Progenitor cell of endocrine pancreas (in vitro differentiated cells): ENCODE measurements at places on chromosomes 2 and 18.
A peak's percentile ranks its signal among the peaks of the same experiment; 100 is the strongest.

DNA sequence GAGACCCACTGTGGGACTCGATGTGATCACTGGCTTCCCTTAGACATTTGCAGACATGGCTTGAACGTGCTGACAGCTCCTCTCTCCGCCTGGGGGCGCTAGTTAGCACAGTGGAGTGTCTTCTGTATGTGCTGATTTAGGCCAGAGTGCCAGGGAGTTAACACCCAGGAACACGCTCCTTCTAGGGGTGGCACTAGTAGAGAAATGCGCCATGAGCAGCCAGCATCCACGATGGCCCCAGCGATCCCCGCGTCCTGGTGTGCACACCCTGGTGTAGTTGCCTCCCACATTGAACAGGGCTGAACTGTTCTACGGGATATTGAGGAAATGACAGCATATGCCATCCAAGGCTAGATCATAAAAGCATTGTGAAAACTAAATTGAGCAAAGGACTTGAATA is 11.4 kb upstream of the NMUR1 start:
- H3K27me3 ChIP-seq: no peaks in the 10 kb centered on the region
- H3K4me3 ChIP-seq: no peak overlapping the region
- peaks cover 16% of the 10 kb centered on the region for H3K4me1 ChIP-seq
- DNase-seq: no peak

DNA sequence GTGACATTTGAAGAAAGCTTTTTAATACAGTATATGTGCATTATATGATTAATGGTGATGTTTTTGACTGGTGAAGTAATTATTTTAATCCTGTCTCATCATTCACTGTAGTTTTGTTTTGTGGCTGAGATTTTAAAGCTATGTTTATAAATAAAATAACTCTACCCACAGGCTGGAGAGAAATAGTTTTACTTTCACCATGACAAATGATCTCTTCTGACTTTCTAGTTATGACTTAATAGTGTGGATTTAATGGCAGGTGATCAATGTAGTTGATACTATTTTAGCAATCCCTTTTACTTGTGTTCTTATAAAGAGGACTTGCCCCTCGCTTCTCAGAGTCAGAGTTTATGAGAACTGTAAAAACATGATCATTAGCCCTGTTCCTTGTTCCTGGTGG is 289.5 kb upstream of the SIX3 start:
- no peak for DNase-seq
- no peaks in the 10 kb centered on the region for H3K27me3 ChIP-seq
- H3K27ac ChIP-seq: no peak overlapping the region
- peaks cover 5% of the 10 kb centered on the region for H3K4me1 ChIP-seq
- no peak overlapping the region for H3K4me3 ChIP-seq
- H3K36me3 ChIP-seq: no peaks in the 10 kb centered on the region

DNA sequence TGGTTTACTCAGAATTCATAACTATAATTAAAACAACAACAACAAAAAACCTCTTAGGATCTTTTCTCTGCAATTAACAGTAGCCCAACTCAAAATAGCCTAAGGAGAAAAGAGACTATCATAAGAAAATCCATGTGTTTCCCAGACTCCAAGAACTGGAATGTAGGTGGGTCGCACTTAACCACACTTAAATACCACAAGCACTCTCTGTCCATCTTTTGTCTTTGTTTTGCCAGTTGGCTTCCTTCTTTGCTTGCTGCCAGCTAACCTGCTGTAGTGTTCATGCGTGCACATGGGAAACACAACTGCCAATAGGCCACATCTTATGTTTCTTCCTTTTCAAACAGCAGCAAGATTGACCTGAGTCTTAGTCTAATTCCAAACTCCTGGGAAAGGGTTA is 24.1 kb upstream of the ACVR1 start:
- no peak for DNase-seq
- no peaks in the 10 kb centered on the region for H3K4me1 ChIP-seq
- H3K27ac ChIP-seq: no peak overlapping the region
- no peaks in the 10 kb centered on the region for H3K36me3 ChIP-seq

GRCh38 chr2:43944915-43945314 is 50.9 kb downstream of the LRPPRC start:
- H3K27ac ChIP-seq: no peak overlapping the region
- no peak overlapping the region for H3K4me3 ChIP-seq
- H3K36me3 ChIP-seq: peaks cover 44% of the 10 kb centered on the region
- H3K27me3 ChIP-seq: peaks cover 29% of the 10 kb centered on the region
- peaks cover 23% of the 10 kb centered on the region for H3K4me1 ChIP-seq
- DNase-seq: no peak

- no peaks in the 10 kb centered on the region for H3K36me3 ChIP-seq
- DNase-seq: no peak
- no peaks in the 10 kb centered on the region for H3K27me3 ChIP-seq
- no peak overlapping the region for H3K27ac ChIP-seq
- H3K4me3 ChIP-seq: no peak overlapping the region
These were observed 455.9 kb upstream of the UBE2E3 start for GRCh38 chr2:180524499-180524898.

GRCh38 chr2:37730037-37730818 is 58.8 kb upstream of the CDC42EP3 start:
- H3K27ac ChIP-seq: peak overlapping the region; percentile 64
- peaks cover 1% of the 10 kb centered on the region for H3K36me3 ChIP-seq
- H3K4me3 ChIP-seq: no peak overlapping the region
- peaks cover 5% of the 10 kb centered on the region for H3K27me3 ChIP-seq

DNA sequence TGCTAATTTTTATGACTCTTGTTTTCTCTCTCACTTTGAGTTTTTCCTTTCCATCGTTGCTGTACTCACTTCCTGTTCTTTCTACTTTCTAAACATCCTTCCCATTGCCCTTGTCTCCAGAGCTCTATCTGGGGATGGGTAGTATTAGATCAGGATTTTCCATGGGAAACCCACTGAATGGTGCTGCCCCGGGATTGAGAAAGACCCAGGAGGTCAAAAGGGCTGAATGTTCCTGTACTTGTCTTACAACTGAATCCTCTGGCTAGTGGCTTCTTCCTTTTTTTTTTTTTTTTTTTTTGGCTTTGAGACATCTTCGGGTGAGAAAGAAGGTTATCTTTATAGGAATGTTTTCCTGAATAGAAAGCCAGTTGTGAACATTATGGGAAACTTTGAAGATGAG is 364.8 kb upstream of the SLC14A2 start:
- H3K27ac ChIP-seq: no peak overlapping the region
- H3K4me1 ChIP-seq: peaks cover 3% of the 10 kb centered on the region
- H3K36me3 ChIP-seq: no peaks in the 10 kb centered on the region
- H3K4me3 ChIP-seq: no peak overlapping the region

GRCh38 chr2:166841152-166841551 is 47.1 kb upstream of the XIRP2 start:
- H3K4me1 ChIP-seq: peaks cover 8% of the 10 kb centered on the region
- no peaks in the 10 kb centered on the region for H3K27me3 ChIP-seq
- peak overlapping the region; percentile 78 for H3K27ac ChIP-seq
- no peak for DNase-seq

- H3K36me3 ChIP-seq: no peaks in the 10 kb centered on the region
- no peak overlapping the region for H3K4me3 ChIP-seq
- H3K27ac ChIP-seq: no peak overlapping the region
- DNase-seq: no peak
- H3K27me3 ChIP-seq: no peaks in the 10 kb centered on the region
These were observed 25.2 kb upstream of the ACVR1 start for GRCh38 chr2:157901325-157901724.

DNA sequence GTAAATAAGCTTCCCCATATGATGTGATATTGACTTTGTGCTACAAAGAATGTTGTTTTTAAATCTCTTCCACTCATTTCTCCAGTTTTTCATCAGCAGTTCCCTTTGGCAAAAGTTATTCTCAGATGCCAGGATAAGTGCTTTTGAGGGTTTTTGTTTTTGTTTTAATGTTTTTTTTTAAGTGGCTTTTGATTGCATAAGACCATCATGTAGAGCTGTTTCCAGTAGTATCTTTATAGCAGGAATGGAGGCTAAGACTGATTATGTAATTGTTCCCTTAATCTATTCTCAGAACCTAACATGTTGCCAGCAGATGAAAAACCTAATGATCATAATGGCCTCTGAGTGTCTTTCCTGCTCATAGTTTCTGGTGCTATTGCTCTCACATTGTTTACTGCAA is 77.9 kb downstream of the CABLES1 start:
- DNase-seq: no peak
- H3K4me1 ChIP-seq: no peaks in the 10 kb centered on the region
- H3K4me3 ChIP-seq: no peak overlapping the region
- H3K36me3 ChIP-seq: peaks cover 5% of the 10 kb centered on the region

- no peak overlapping the region for H3K4me3 ChIP-seq
- H3K36me3 ChIP-seq: peaks cover 25% of the 10 kb centered on the region
- H3K27me3 ChIP-seq: no peaks in the 10 kb centered on the region
- H3K4me1 ChIP-seq: no peaks in the 10 kb centered on the region
These were observed 57.9 kb downstream of the HDLBP start for GRCh38 chr2:241257419-241258032.

DNA sequence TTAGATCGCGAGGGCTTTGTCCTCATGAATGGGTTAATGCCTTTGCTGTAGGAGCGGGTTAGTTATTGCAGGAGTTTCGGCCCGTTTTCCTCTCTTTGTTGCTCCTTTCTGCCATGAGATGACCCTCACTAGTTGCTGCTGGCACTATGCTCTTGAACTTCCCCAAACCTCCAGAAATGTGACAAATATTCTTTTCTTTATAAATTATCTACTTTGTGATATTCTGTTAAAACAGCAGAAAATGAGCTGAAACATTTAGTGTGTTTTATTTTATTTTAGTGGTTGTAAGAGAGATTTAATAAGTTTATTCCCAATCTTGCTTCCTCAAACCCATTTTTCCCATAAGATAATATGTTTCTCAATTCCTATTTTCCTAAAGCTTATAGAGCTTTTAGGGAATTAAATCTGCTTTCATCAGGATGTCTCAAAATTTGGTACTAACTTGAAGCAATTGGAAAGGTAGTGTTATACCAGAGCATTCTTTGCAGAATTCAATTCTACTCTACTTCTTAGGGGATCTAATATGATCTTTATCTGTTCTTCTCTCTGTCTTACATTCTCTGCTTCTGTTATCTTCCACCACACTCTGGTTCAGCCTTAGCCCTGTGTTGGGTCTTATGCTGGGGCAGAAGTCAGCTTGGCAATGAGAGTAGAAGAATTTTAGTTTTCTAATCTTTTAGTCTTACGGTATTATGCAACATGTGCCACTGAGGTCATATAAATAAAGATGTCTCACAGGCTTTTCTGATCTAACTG is 23.1 kb downstream of the DDX1 start:
- H3K27ac ChIP-seq: no peak overlapping the region
- no peaks in the 10 kb centered on the region for H3K4me1 ChIP-seq
- no peak overlapping the region for H3K4me3 ChIP-seq
- no peak for DNase-seq

GRCh38 chr2:149100739-149101699 is 62.5 kb downstream of the LYPD6B start:
- peak overlapping the region; percentile 82 for H3K27ac ChIP-seq
- H3K27me3 ChIP-seq: no peaks in the 10 kb centered on the region
- no peak for DNase-seq
- H3K36me3 ChIP-seq: peaks cover 22% of the 10 kb centered on the region

- H3K27ac ChIP-seq: peak overlapping the region; percentile 78
- DNase-seq: no peak
- no peaks in the 10 kb centered on the region for H3K27me3 ChIP-seq
- no peaks in the 10 kb centered on the region for H3K36me3 ChIP-seq
These were observed 78.0 kb upstream of the SERTAD2 start for GRCh38 chr2:64731746-64732145.

DNA sequence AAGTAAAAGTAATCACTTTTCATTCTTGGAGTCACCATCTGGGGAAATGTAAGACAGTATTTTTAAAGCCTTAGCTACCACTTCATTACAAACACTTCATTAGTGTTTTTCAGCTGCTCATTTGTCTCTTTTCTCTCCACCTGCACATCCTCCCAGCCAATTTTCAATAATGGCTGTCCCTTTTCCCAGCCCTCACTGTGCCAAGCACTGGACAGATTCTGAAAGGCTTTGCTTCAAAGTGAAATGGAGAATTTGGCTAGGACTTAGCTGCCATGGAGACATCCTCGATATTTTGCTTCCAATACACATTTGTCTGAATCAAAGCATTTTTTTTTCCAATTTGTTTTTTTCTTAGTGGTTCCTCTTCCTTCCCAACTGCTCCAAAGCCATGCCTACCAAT is 272.4 kb upstream of the NRXN1 start:
- H3K4me3 ChIP-seq: no peak overlapping the region
- no peaks in the 10 kb centered on the region for H3K4me1 ChIP-seq
- no peak for DNase-seq
- H3K36me3 ChIP-seq: no peaks in the 10 kb centered on the region
- H3K27me3 ChIP-seq: no peaks in the 10 kb centered on the region
- H3K27ac ChIP-seq: no peak overlapping the region

DNA sequence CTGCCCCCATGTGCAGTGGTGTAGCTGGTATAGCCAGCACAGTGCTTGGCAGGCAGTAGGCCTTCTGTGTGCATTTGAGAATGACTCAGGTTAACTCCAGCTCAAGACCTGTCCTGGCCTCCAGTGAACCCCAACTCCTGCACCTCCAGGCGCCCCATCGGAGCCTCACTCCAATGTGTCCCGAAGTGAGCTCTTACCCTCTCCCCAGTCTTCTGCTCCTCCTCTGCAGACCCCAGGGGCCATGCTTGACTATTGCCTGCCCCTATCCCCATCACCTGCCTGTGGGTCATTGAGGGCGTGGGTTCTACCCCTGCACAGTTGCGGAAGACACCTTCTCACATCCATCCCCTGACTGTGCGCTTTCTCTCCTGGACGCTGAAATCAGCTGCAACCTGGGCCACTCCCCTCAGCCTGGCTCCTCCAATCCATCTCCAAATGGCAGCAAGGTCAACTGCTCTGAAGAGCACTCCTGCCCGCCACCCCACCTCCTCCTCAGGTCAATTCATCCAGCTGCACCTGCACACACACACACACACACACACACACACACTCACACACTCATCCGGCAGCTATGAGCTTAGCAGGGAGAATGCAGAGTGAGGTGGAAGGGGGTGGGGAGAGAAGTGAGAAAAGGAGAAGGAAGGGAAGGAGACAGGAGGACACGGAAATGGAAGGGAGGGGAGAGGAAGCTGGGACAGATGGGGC is 130.3 kb upstream of the GLI2 start:
- peaks cover 27% of the 10 kb centered on the region for H3K27me3 ChIP-seq
- peak; percentile 22 for DNase-seq
- H3K4me3 ChIP-seq: no peak overlapping the region
- H3K4me1 ChIP-seq: peaks cover 7% of the 10 kb centered on the region
- peak overlapping the region; percentile 5 for H3K27ac ChIP-seq

GRCh38 chr2:1931003-1931914 is 186.9 kb upstream of the PXDN start:
- peaks cover 2% of the 10 kb centered on the region for H3K4me1 ChIP-seq
- no peak for DNase-seq
- H3K27me3 ChIP-seq: peaks cover 34% of the 10 kb centered on the region
- no peak overlapping the region for H3K4me3 ChIP-seq
- no peaks in the 10 kb centered on the region for H3K36me3 ChIP-seq
- H3K27ac ChIP-seq: no peak overlapping the region

- peaks cover 1% of the 10 kb centered on the region for H3K4me1 ChIP-seq
- peaks cover 10% of the 10 kb centered on the region for H3K27me3 ChIP-seq
- no peak overlapping the region for H3K27ac ChIP-seq
- DNase-seq: no peak
- no peak overlapping the region for H3K4me3 ChIP-seq
These were observed 75.2 kb downstream of the KLHL29 start for GRCh38 chr2:23460228-23460627.

- no peak overlapping the region for H3K4me3 ChIP-seq
- no peak overlapping the region for H3K27ac ChIP-seq
- H3K4me1 ChIP-seq: no peaks in the 10 kb centered on the region
- peaks cover 5% of the 10 kb centered on the region for H3K36me3 ChIP-seq
- no peaks in the 10 kb centered on the region for H3K27me3 ChIP-seq
- no peak for DNase-seq
These were observed 26.7 kb downstream of the STK25 start for GRCh38 chr2:241481687-241482086.

- peaks cover 52% of the 10 kb centered on the region for H3K27me3 ChIP-seq
- peaks cover 4% of the 10 kb centered on the region for H3K4me1 ChIP-seq
- no peak overlapping the region for H3K27ac ChIP-seq
- DNase-seq: no peak
- no peaks in the 10 kb centered on the region for H3K36me3 ChIP-seq
These were observed 4.5 kb upstream of the NPPC start for GRCh38 chr2:231930593-231931281.
